ENCODE measurements at places on chromosomes 5 and 9. TPM values are rescaled to one million over a fixed set of nuclear protein-coding genes. Genes with fewer than 3 reads are reported as not detected.
A peak's percentile ranks its signal among the peaks of the same experiment; 100 is the strongest.

DNA sequence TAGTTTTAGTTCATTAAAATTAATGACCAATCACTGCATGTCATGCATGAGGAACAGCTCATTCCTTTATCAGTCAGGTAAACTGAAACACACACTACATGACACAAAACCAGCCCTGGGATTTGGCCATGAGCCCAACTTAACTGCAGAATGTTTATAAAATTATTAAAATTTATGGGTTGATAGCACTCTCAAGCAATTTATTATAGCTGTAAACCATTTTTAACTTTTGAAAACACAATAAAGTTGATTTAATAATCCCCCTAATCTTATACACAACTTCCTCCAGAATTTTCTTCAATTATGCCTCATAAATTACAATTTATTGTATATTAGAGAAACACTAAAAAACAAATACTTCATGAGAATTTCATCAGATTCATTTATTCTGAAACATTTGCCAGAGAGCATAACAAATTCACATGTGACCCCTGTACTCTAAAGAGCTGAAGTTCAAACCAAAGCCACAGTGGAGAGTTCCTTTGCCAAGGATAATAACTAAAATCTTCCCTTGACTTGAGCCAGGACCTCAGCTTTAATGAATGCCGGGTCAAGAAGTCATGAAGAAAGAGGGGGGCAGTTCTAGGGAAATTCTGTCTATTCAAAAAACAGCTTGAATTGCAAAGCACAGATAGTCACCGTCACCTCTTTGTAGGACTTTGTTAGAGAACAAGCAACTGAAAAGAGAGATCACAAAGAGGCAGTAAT lies 763.7 kb upstream of the GRAMD2B start:
- DNase-seq = peak; percentile 9

DNA sequence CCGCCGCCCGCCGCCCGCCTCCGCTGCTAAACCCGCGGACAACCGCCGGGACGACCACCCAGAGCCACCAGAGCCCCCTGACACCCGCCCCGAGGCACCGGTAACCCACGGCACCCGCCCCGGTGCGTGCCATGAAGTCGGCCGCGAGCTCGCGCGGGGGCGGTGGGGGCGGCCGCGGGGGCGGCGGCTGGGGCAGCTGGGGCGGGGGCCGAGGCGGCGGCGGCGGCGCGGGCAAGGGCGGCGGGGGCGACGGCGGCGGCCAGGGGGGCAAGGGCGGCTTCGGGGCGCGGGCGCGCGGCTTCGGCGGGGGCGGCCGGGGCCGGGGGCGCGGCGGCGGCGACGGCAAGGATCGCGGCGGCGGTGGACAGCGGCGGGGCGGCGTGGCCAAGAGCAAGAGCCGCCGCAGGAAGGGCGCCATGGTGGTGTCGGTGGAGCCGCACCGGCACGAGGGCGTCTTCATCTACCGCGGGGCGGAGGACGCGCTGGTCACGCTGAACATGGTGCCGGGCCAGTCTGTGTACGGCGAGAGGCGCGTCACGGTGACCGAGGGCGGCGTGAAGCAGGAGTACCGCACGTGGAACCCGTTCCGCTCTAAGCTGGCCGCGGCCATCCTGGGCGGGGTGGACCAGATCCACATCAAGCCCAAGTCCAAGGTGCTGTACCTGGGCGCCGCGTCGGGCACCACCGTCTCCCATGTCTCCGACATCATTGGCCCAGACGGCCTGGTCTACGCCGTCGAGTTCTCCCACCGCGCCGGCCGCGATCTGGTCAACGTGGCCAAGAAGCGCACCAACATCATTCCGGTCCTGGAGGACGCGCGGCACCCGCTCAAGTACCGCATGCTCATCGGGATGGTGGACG lies 499 bp downstream of the FBLL1 start:
- DNase-seq = no peak

DNA sequence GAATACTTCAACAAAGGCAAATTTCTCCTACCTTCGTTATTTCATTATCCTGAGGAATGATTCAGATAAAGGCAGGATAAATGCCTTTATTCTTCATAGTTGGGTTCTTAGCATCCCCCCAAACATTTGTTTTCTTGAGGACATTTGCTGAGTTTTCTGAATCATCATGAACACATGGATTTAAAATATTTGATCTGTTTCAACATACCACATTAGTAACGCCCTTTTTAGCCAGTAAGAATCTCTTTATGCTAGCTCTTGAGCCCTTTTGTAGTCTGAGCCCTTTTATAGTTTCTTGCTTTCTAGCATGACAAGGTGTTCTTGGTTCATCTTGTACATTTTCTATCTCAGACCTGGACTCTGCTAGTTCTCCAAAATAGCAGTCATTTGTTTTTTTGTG lies 27.9 kb downstream of the SKIC3 start:
- no peak for DNase-seq

DNA sequence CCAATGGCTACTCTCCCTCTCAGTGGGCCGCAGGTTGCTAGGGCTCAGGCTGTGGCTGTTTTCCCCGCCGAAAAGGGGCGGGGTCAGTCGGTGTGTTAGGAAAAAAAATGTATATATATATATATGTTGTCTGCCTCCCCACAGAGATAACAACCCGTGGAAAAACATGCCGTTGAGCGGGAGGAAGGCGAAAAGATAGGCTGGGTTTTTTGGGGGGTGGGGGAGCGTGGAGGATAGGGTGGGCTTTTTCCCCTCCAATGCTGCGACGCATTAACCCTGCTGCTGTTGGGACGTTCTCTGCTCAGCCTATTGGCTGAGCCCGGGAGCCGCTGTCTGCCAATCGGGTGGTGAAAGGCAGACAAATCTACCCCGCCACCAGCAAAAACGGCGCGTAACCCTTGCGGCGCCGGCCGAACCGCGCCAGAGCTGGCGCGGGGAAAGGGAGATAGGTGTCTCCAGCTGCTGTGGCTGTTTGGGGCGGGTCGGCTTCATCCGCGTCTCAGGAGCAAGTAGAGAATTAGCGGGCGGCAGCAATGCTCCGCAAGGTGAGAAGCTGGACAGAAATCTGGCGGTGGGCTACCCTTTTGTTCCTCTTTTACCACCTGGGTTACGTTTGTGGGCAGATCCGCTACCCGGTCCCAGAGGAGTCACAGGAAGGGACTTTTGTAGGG lies at the start of gene PCDHGC4:
Gene PCDHGC4 (plus strand): TSS at position 390 of the 671 bp plus-strand sequence. CDS start 144 bp downstream, at position 534.
- DNase-seq = no peak

- DNase-seq = no peak
Observed at GRCh38 chr5:83556190-83556589, 84.6 kb downstream of the VCAN start.

DNA sequence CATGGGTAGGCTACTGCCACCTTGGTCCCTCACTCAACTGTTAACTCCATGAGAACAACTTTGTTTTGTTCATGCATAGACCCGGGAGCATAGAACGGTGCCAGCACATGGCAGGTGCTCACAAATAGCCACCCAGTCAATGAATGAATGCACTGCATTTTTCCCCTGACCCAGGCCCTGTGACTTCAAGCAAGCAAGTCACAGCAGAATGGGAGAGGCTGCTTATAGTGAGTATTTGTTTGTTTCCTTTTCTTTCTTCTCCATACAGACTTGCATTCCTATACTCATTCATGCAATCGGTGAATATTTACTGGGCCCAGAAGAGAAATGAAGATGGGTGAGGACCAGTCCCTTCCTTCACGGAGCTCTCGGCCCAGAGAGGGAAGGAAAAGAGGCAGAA lies 62.0 kb downstream of the SHB start:
- no peak for DNase-seq

DNA sequence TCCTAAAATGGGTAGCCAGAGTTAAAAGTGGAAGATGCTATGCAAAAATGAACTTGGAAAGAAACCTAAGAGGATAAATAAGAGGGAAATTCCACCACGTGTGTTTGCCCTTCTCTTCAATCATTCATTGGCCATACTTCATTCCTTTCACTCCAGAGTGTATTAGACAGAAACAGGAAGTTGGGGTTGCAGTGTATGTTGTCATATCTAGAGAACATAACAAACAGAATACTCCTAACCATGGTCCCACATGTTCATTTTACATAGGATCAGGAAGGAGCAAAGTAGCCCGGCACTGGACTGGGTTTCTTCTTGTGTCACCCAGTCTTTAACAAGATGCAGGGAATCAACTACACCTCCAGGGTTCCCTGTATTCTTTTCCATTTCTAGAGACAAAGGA lies 7.6 kb upstream of the GPBP1 start:
- no peak for DNase-seq

- peak; percentile 34 for DNase-seq
Observed at GRCh38 chr9:23492126-23493002, 333.7 kb downstream of the ELAVL2 start.

- DNase-seq = no peak
Observed at GRCh38 chr9:131651160-131651559, 88.7 kb downstream of the RAPGEF1 start.

POC5 gene
- total RNA-seq = 11.7 TPM

DNA sequence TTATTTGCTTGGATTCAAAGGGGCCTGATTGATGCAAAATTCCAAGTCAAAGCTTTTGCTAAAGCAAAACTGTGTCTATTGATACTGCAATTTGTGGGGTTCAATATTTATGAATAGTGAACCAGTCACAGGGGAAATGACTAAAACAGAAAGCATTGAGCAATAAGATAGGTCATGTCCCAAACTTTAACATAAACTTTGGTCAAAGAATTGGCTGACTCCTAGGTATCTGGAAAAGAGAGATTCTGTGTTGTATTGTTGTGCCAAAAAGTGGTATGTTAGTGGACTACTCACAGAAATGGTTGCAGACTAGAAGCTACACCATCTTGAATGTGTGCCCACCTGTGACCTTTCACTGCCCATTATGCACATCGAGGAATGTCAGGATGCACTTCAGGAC lies 585.5 kb upstream of the RGMB start:
- DNase-seq = no peak

SV2C gene
- total RNA-seq = not detected

- no peak for DNase-seq
Observed at GRCh38 chr5:86881493-86882090, 263.9 kb downstream of the COX7C start.

- no peak for DNase-seq
Observed at GRCh38 chr9:131762356-131762932, 22.6 kb upstream of the RAPGEF1 start.

DNA sequence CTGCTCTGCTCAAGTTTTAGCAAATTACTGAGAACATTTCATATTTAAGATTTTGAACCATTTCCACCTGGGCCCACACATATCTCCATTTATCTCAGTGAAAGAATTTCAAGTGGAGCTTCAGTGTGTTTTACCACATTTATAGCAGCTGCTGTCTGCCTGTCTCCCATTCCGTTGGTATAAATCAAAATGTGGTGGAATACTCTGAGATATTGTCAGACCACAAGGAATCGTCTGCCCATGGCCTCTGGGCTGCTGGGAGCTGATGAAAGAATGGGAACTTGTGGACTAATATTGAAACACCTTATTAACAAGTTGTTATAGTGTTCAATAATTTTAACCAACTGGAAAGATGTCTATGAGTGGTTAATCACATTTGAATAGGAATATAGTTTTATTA lies 33.3 kb downstream of the MAST4 start:
- no peak for DNase-seq

GRCh38 chr5:4395752-4396151 lies 744.4 kb upstream of the ADAMTS16 start:
- no peak for DNase-seq

DNA sequence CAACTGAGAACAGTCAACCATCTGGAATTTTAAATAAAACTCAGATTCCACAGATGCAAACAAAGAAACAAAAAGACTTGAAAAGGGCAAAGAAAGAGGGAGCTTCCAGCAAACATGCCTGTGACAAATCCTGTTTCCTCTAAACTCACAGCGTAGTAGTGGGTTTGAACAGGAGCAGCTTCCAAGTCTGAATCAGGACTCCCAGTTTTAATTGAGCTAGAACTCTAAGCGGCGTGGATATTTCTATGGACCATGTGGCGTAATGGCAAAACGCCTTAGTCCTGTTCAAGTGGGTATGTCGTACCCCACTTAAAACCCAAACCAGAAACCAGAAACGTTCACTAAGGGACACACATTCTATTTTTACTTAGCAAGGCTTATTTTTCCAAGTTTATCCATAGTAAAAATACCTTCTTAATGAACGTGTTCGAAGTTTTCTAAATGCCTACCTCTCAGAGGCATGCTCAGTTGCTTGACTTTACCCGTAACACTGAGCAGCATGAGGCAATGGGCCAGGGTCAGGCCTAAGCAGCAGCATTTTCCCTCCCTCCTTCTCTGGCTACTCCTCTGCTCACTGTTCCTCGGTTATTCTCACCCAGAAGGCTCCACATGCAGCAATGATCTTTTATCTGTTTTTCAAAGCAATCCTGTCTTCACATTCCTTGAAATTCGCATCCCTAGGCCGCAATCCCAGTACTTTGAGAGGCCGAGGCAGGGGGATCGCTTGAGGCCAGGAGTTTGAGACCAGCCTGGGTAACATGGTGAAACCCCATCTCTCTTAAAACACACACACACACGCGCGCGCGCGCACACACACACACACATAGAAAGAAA lies 77.9 kb downstream of the FNBP1 start:
- no peak for DNase-seq

DNA sequence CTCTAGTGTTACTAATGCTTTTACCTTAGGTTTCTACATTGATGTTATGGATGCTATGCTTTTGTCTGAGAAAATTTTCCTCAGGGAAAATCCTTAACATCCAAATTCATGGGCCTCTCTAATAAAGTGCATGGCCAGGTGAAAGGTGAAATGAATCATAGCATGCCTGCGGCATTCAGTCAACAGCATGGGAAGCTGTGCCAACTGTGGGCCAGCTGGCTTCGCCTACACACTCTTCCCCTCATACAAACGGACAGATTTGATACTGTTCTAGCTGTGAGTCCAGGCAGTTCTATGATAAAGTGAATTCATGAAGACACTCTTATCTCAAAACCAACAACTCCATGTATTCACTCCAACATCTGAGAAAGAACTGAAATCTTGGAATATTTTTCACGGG lies 374.1 kb downstream of the PLK2 start:
- no peak for DNase-seq

PPP3R2 gene
- total RNA-seq = not detected

DNA sequence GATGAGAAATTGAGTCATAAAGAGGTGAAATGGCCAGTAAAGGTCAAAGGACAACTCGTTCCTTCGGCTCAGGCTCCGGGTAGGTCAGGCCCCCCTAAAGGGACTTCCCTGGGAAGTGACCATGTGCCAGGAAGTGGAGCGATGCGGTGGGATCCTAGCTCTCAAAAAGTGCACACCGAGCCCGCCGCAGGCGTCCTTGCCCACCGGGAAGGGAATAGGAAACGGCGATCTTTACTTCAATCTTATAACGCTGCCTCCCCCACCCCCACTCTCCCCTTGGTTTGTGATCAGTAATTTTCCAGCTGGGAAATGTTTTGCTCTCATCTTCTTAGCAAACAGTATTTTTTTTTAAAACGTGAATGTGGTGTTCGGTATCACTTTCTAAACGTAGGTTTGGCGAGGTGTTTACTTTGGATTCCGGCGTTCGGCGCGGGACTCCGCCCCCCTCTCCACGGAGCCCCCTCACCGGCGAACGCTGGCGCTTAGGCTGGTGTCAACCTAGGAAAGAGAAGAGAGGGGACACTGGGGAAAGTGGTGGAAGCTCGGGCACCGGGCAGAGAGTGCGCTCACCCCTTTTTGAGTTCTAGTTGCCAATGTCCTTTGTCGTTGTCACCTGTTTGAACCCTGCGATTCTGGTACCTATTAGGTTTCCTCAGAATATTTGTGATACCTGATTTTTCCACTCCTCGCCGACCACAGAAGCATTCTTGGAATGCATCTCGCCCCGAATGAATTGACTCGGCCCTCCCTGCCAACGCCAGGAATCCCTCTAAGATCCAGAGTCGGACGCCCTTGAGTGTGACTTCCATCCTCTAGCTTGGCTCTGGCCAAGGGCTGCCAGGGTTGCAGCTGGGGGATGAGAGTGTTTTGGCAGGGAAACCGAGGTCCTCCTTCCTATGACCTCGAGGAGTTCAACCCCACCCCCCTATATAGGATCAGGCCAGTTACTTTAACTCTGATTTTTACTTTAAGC lies 1.8 kb upstream of the KLF4 start:
- no peak for DNase-seq

FBXW5 gene
- total RNA-seq = 187 TPM
